ENCODE measurements at places on chromosomes 12 and 14.
A peak's percentile ranks its signal among the peaks of the same experiment; 100 is the strongest.

DNA sequence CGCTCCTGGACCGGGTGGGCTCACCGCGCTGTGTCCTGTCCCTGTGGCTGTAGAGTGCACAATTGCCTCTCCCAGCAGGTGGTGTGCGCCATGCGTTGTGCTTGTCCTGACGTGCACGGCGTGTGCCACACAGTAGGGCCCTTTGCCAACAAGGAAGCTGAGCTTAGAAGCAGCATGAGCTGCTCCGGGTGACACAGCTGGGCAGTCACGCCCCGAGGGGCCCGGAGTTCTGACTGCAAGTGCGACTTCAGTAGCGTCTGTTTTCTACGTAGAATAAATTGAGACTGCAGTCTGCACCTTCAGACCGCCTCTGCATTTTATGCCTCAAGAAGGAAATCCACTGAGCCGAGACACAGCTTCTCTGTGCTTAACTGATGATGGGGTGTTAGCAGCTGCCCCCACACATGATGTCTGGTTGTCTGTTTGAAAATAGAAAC lies 81.6 kb downstream of the ADGRD1 start:
- peak; percentile 66 for DNase-seq

DNA sequence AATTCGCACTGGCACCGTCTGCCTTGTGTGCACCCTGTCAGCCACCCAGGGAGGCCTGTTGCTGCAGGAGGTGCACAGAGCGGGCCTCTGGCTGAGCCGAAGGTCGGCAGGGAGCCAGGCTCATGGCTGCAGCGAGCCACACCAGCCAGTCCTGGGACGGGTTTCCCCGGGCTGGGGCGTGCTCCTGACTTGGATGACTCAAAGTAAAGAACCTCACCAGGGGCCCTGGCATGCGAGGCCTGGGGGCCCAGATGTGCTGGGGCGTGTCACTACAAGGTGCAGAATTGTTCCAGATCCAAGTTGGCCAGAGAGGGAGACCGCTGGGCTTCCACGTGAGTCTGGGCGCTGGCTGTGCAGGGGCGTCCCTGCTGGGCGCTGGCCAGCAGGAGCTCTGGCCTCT lies 34.5 kb downstream of the FBRSL1 start:
- DNase-seq, result no peak

DNA sequence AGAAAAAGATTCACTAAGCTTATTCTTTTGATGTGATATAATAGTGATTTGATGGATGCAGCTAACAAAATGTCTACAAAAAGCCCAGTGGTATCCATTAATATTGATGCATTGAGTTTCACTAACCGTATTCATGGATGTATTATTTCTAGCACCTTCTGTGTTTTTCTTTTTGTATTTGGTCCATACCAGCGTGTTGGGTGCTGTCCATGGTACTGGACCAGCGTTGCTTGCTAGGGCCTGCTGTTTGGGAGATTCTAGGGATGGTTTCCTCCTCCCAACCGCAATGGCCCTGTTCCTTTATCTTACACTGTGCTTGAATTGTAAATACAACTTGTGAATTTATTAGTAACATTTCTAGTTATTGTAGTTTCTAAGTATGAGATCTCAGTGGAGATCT lies 31.7 kb downstream of the ANO4 start:
- no peak for DNase-seq

DNA sequence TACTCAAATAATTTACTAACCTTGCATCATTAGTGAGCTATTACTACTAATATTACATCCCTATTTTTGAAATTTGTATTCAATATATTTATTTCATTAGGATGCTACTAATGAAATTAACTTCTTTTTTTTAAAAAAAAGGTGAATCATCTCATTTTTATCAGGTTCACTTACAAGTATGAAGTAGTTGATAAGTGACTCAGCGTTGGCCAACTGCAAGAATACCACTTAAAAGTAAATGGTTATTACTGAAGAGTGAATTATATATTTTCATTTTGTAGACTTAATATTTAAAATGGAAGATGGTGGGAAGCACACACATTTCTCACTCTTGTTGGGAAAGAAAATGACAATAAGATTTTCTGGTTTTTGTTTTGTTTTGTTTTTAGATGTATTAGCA lies 19.6 kb downstream of the OR4N2 start:
- no peak for DNase-seq

GRCh38 chr12:1525858-1526257 lies 68.5 kb downstream of the FBXL14 start:
- no peak for DNase-seq

DNA sequence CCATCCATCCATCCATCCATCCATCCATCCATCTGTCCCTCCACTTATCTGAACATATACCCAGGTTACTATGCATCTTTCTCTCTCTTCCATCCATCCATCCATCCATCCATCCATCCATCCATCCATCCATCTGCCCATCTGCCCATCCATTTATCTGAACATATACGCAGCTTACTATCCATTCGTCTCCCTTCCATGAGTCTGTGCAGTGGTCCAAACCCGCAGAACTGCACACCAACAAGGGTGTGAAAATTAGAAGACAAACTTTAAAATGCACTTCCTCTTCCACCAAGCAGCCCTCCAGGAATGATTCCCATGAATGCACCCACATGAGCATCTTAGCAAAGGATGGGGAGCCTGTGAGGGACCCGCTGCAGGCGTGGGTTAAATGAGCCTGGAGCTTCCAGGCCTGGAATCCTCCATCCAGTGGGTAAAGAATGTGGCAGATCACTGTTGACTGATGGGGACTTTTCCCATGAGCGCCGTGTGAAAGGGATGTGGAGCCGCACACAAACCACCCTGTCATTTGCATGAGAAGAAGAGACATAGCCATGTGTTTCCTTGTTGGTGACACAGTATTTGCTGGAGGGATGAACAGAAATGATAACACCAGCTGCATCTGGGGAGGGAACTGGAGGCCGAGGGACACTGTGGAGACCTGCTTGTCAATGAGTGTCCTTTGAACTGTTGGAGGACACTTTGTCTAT lies 376.6 kb downstream of the ADGRD1 start:
- DNase-seq, result no peak

DNA sequence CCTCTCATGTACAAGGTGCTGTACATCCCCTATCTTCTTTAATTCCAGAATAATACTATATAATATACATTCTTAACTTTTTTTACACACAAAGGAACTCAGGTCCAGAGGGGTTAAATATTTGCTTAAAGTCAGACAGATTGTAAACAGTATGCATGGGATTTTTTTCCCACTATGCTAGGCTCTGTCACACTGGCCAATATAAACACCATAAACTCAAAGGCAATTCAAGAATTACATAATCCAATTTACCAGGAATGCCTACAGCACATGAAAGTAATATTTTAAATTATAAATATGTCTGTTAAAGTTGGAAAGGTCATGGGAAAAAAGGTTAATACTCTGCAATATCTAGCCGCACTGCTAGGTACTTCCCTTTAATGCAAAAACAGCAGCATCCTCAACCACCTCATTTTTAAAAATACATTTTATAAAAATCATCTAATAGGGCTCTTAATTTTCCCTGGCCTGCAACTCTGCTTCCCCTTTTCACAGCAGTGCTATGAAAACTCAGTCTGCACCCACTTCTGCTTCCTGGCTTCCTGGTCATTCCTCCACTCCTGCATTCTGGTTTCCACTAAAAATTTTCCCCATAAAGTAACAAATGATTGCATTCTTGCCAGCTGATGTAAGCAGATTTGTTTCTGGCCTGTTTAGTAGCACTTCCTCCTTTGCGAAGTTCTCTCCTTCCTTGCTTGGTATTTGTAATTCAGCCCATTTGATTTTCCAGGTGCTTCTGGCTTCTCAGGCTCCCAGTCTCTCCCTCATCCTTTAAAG lies 128.1 kb downstream of the ITPR2 start:
- no peak for DNase-seq

GRCh38 chr12:105470601-105471000 lies 140.1 kb downstream of the C12orf75 start:
- no peak for DNase-seq

DNA sequence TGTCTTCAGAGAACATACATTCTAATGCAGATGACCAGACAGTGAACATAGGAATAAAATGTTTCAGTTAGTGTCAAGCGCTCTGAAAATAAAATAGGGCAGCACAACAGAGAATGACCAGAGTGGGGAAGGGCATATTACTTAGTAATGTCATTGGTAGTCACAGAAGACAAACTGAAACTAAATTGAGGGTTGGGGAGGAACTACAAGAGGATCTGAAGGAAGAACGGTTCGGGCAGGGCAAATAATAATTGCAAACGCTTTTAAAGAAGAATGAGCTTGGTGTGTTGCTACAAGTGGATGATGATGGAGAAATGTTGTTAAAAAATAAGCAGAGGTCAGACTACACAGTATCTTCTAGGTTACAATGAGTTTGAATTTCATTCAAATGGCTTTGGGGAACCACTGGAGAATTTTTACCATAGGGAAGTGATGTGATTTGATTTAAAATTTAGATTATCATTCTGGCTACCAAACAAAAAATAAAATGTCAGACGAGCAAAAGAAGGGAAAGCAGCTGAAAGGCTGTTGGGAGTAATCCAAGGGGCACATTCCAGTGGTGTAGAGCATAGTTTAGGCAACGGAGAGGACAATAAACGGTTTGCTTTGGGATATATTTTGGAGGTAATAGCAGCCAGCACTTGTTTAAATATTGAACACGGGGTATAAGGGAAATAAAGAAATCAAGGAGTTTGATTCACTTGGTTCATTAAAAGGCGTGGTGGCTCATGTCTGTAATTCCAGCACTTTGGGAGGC lies 56.3 kb upstream of the SLC6A13 start:
- no peak for DNase-seq

GRCh38 chr12:6084261-6084968 lies 40.1 kb downstream of the VWF start:
- DNase-seq, result no peak

DNA sequence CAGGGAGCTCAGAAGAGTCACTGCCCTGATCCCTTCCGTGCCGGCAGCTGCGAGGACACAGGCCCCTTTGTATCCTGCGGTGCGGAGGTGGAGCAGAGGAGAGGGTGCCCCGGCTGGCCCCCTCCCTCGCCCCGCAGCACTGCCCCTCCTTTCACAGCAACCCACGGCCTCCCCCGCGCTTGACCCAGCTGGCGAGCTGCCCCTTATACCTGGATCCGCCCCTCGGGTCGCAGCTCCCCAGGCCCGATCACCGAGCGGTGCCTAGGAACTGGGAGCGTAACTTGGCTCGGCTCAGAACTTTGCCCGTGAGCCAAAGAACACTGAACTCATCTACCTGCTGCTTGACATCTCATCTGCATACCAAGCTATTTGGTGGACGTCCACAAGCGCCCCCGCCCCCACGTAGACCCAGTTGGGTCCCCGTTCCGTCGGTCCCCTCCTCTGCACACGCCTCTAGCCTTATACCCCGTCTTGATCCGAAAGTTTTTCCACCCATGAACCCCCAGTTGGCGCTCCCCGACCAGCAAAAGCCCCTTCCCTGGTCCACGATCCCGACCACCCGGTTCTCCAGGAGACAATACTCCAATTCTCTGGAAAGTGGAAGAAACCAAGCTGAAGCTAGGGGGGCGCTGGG lies 697 bp upstream of the DNAJC14 start:
- DNase-seq, result no peak

DNA sequence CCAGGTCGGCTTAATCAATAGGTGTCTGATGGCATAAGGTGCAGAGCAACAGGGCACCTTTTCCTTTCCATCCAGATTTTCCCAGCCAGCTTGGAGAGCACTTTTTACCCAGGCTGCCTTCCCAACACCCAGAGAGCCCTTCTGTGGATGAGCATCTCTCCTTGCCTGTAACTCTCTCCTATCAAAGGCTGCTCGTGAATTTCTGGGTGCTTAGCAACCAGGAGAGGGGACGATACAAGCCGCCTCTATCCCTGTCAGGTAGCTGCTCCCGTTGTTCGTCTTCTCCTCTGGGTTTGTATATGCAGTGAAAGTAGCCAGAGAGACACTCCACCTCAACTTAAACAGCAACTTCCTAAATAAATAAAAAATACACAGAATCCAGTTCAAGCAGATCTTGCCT lies 124.2 kb downstream of the CACNA1C start:
- DNase-seq, result no peak

GRCh38 chr12:75478116-75478794 lies 2.3 kb upstream of the GLIPR1 start:
- no peak for DNase-seq

DNA sequence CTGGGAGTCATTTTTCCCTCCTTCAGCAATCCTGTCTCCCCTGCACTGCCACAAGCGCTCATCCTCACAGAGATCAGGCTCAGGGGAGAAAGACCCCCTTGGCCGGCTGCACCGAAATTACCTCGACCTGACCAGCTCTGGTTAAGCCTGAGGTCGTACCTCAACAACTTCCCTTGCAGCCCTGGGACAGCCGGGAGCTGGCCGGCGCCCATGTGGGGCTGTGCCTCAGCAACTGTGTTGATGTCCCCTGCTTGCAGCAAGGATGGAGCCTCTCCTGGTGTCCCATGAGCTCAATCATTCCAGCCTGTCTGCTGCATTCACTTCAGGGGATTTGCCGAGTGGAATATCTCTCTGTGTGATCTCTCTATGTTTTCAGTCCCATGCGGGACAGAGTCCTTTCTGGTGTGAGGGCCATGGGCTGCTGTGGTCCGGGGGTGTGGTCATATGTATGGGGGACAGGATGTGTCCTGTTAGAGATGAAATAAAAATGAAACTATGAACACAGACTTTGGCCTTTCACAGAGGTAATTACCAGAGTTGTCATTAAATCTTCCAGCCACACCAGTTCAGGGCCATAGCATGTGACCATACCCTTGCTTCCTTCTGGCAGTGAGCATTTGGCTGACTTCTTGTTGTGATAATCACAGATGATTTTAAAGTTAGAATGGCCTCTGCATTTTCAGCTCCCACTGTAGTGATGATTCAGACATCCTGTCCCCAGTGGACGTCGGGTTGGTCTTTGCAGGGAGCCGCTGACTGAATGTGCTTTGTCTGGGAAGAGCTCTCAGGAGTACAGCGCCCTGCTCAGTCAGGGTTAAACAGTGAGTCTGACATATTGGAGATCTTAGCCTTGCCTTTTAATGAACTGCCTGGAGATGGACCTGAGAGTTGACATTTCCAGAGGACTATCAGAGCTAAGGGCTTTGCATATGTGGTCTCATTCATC lies 405.9 kb downstream of the AACS start:
- DNase-seq, result peak; percentile 30

DNA sequence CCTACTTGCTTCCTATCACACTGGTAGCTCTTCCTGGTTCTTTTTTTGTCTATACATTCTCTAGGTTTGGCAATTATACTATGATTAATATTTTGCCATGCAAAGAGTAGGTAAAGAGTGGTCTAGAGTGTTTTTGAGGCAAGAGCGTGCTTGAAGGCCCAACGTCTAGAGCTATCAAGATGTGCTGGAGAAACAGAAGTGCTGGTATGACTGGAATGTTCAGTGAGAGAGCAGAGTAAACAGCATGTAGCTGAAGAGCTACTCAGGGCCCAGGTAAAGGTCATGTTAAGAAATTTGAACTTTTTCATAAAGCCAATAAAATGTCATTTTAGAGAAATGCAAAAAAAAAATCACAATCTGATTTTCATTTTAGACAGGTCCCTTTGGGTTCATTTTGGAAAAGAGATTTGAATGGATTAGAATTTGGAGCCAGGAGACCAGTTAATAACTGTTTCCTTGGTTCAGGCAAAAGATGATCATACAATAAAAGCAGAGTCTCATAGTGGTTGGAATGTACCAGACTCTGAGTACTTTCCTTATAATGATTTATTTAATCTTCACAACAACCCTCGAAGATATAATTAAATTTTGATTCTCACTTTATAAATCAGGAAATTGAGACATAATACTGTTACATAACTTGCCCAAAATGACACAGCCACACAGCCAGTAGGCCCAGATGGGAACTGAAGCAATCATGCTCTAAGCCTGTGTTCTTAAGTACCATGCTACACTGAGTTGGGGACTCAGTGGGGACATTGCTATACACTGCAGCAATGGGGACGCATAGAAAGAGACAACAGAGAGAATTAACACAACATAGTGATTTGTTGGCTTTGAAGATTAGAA lies 350.1 kb downstream of the NELL2 start:
- DNase-seq, result no peak

- DNase-seq, result no peak
Measured at GRCh38 chr12:2855546-2855945, 1.3 kb downstream of the TEX52 start.
